ENCODE measurements at places on chromosomes 5 and 9.

GRCh38 chr5:132177691-132178149, 49.9 kb downstream of the P4HA2 start:
- H3K27ac ChIP-seq, result no peak overlapping the region
- DNase-seq, result no peak
- H3K4me3 ChIP-seq, result no peak overlapping the region
- no peaks in the 10 kb centered on the region for H3K4me1 ChIP-seq
- no peaks in the 10 kb centered on the region for H3K27me3 ChIP-seq

- no peaks in the 10 kb centered on the region for H3K27me3 ChIP-seq
- no peak overlapping the region for H3K4me3 ChIP-seq
- H3K36me3 ChIP-seq, result peaks cover 89% of the 10 kb centered on the region
- peaks cover 8% of the 10 kb centered on the region for H3K4me1 ChIP-seq
- no peak for DNase-seq
Observed at GRCh38 chr9:32423371-32423770, 38.9 kb downstream of the ACO1 start.

- no peak for DNase-seq
- no peak overlapping the region for H3K4me3 ChIP-seq
- no peak overlapping the region for H3K27ac ChIP-seq
- H3K27me3 ChIP-seq, result no peaks in the 10 kb centered on the region
- H3K4me1 ChIP-seq, result no peaks in the 10 kb centered on the region
Observed at GRCh38 chr5:73693573-73694061, 67.6 kb downstream of the ARHGEF28 start.

GRCh38 chr9:22529426-22530199, 83.0 kb downstream of the DMRTA1 start:
- H3K36me3 ChIP-seq, result no peaks in the 10 kb centered on the region
- H3K27me3 ChIP-seq, result no peaks in the 10 kb centered on the region
- H3K4me1 ChIP-seq, result peaks cover 4% of the 10 kb centered on the region
- no peak overlapping the region for H3K27ac ChIP-seq
- DNase-seq, result no peak

GRCh38 chr5:26847041-26847736, 191.2 kb downstream of the CDH9 start:
- no peak for DNase-seq
- no peaks in the 10 kb centered on the region for H3K27me3 ChIP-seq
- no peaks in the 10 kb centered on the region for H3K4me1 ChIP-seq
- H3K4me3 ChIP-seq, result no peak overlapping the region

DNA sequence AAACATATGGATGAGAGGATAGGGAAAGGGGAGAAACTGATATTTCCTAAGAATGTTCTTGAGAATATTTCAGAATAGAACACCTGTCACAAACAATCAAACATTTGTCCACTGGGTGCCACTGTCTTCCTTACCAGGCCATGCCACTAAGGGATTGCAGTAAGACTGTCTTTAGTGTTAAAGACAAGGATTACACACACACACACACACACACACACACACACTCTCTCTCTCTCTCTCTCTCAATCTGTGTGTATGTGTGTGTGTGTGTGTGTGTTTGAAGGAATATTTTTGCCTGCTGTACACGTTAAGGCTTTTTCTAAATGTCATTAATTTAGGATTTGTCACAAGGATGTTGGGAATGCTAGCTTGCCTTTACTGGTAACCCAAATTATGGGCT, 54.4 kb downstream of the CCDC192 start:
- no peaks in the 10 kb centered on the region for H3K27me3 ChIP-seq
- no peak overlapping the region for H3K27ac ChIP-seq
- no peak for DNase-seq
- no peaks in the 10 kb centered on the region for H3K36me3 ChIP-seq
- H3K4me3 ChIP-seq, result no peak overlapping the region
